Inflammatory macrophage (primary cell): ENCODE measurements at places on chromosomes 5 and 9.

- DNase-seq = no peak
These were observed 19.9 kb downstream of the ELL2 start for GRCh38 chr5:95941756-95942155.

DNA sequence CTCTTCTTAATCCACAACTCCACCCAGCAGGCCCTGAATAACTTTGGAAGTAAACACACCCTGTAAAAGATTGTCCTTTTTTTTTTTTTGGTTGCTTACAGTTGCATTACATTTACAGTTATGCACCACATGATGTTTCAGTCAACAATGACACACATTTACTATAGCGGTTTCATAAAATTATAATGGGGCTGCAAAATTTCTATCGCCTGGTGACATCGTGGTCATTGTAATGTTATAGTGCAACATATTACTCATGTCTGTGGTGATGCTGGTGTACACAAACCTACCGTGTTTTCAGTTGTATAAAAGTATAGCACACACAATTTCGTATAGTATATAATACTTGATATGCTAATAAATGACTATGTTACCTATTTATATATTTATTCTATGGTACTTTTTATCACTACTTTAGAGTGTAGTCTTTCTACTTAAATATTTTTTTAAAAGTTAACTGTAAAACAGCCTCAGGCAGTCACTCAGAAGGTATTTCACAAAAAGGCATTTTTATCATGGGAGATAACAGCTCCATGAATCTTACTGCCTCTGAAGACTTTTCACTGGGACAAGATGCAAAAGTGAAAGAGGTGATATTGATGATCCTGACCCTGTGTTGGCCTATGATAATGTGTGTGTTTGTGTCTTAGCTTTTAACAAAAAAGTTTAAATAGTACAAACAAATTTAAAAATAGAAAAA lies 695.4 kb upstream of the CDH18 start:
- DNase-seq = no peak

DNA sequence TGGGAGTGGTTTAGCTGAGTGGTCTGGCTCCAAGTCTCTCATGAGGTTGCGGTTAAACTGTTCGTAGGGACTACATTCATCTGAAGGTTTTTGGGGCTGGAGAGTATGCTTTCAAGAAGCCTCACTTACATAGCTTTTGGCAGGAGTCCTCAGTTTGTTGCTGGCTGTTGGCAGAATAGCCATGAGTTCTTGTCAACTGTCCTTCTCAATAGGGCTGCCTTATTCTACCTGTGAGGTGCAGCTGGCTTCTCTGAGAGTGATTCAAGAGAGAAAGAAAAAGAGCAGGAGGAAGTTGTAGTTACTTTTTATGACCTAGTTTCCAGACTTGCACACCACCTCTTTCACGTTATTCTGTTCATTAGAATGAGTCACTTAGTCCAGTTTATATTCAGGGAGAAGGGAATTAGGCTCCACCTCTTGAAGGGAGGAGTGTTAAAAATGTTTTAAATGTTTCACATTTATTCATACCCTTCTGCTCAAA lies 33.2 kb downstream of the YTHDC2 start:
- no peak for DNase-seq

- DNase-seq = no peak
These were observed 13.6 kb upstream of the OLFM1 start for GRCh38 chr9:135073741-135074305.
